AG04449 (cell line): ENCODE measurements at places on chromosomes 13 and 19.

GRCh38 chr13:46097015-46097414 is 7.8 kb downstream of the CPB2 start:
- no peak for DNase-seq

- no peak for DNase-seq
These were observed 171.8 kb downstream of the STK24 start for GRCh38 chr13:98405107-98405571.

- no peak for DNase-seq
These were observed 6.3 kb upstream of the RPS19 start for GRCh38 chr19:41853768-41854167.

- DNase-seq: peak; percentile 94
These were observed 129.5 kb downstream of the CYSLTR2 start for GRCh38 chr13:48783181-48783630.

- DNase-seq: no peak
These were observed 327.6 kb upstream of the PCDH9 start for GRCh38 chr13:67557642-67558241.

GRCh38 chr13:89115307-89115706 is 1444.1 kb downstream of the SLITRK5 start:
- no peak for DNase-seq

- DNase-seq: no peak
These were observed 21.2 kb downstream of the HNRNPM start for GRCh38 chr19:8466018-8466417.

- DNase-seq: no peak
These were observed 357.7 kb downstream of the LMO7 start for GRCh38 chr13:75993823-75994222.

GRCh38 chr19:23190341-23190740 is 59.9 kb downstream of the ZNF724 start:
- no peak for DNase-seq

- DNase-seq: no peak
These were observed 10.8 kb downstream of the GPR183 start for GRCh38 chr13:99296398-99296797.

GRCh38 chr19:21680671-21681070 is 86.7 kb downstream of the ZNF100 start:
- no peak for DNase-seq

GRCh38 chr13:102073251-102073650 is 328.6 kb downstream of the FGF14 start:
- no peak for DNase-seq

DNA sequence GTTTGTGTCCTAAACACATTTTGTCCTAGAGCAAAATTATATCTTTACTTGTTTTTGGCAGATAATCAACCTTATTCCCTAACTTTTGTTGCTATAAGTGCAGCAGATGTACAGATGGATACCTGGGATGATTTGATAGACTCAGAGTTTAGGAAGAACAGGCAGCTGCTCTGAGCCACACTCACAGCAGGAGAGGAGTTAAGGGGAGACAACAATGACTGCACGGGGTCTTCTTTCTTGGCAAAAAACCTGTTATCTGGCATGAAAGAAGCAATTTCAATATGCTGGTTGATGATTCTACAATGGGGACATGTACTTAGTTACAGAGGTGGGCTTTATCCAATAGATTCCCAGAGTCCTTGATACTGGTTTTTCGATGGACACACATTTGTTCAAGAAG is 258.9 kb upstream of the PCDH9 start:
- DNase-seq: no peak

DNA sequence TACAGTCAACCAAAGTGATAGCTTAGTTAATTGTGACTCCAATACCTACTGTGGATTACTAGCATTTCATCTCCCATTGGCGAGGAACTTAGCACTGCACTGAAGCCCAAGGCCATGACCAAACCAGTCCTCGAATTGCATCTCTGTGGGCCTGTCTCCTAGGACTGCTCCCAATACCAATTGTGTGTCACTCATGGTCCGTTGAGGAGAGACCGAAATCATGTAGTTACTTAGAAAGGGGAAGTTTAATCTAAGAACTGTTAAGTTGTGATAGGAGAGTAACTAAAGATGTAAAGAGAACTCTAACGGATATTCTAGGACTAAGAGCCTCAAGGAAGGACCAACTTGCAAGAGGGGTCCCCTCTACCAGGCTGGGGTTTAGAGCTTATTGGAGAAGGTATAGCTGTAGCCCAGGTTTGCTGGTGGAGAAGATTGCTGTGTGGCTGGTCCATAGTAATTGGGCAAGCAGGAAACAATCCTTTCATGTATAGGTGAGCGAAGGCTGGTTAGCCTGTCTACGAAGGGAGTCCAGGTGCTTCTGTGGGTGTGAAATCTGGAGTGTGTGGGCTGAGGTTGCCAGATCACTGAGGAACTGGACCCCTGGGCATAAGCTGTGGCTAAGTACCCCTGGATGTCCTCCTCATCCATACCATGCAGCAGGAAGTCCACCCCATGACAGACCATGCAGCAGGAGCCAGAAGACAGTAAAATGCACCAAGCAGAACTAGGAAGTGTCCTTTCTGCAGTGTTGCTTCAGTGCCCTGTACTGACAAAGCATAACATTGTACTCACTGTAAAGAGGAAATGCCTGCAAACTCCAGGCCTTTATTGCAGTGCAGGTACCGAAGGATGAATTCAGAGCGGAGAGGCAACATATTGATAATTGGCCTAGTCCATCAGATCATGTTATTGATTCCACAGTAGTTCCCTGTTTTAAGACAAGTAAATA is 30.8 kb downstream of the DNAJC3 start:
- DNase-seq: no peak

- DNase-seq: no peak
These were observed 20.8 kb downstream of the NOVA2 start for GRCh38 chr19:45952686-45953505.

DNA sequence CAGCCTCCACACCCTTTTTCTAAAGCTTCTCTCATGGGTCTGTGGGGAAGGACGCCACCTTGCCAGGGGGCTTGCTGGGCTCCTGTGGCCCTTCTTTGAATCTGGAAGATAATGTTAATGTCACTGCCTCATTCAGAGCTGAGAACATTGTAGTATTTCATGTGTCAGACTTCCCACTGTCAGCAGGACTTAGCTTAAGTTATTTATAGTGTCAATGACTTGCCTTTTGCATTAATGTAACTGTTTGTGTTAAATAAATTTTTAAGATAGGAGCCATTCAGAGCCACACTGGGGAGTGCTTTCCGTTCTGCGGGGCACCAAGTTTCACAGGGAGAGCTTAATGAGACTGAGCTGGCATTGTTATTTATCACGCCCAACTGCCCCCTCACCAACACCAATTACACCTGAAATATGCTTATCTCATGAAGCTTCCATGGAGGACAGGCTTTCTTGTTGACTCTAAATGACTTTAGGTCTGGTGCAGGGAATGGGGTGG is 226.9 kb upstream of the UBL3 start:
- DNase-seq: no peak

DNA sequence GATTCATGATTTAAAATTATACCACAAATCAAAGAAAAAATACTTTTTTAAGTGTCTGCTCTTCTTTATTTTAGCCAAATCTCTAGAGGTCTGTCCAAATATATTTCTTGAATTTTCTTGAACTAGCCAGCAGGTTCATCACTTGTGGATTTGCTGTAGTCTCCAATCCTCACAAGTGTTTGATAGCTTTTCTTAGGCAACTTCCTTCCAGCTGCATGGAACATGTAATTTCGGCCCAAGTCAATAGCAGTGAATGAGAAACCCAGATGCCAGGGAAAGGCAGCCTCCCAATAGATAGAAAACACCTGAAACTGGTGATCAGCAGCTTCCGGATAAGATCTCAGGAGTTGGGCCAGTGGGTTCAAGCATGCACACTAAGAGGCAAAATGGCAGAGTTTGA is 15.6 kb upstream of the RNASEH2B start:
- no peak for DNase-seq
